ENCODE measurements at places on chromosomes 11 and 22.

DNA sequence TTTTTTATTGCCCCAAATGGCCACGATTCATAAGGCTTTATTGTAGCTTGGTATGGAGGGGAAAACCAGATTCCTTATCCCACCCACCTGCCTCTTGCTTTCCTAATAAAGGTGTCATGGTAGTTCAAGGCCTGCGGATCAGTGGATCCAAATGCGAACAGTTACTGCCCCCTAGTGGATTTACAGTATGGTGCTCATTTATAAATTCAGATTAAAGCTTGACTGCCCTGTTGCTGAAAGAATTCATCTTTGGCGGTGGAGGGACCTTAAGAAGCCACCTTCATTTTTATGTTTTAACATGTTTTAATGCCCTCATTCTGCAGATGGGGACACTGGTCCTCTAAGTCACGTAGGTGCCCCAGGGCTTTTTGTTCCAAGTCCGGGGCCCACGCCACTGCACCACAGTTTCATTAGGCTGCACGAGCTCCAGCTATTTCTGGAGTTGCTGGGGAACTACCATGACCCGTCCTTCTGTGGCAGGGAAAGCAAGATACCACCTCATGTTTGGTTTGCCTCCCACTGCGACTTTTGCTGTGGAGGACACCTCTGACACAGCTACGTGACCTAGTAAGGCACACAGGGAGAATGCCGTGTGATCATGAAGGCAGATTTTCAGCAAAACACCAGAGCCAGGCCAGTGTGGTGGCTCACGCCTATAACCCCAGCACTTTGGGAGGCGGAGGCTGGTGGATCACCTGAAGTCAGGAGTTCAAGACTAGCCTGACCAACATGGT lies 15.6 kb upstream of the INCENP start:
- DNase-seq = peak; percentile 23

GRCh38 chr11:17816232-17816931 lies 81.8 kb downstream of the KCNC1 start:
- DNase-seq = no peak

GRCh38 chr22:42644422-42645340 lies 4.3 kb upstream of the ATP5MGL start:
- no peak for DNase-seq

DNA sequence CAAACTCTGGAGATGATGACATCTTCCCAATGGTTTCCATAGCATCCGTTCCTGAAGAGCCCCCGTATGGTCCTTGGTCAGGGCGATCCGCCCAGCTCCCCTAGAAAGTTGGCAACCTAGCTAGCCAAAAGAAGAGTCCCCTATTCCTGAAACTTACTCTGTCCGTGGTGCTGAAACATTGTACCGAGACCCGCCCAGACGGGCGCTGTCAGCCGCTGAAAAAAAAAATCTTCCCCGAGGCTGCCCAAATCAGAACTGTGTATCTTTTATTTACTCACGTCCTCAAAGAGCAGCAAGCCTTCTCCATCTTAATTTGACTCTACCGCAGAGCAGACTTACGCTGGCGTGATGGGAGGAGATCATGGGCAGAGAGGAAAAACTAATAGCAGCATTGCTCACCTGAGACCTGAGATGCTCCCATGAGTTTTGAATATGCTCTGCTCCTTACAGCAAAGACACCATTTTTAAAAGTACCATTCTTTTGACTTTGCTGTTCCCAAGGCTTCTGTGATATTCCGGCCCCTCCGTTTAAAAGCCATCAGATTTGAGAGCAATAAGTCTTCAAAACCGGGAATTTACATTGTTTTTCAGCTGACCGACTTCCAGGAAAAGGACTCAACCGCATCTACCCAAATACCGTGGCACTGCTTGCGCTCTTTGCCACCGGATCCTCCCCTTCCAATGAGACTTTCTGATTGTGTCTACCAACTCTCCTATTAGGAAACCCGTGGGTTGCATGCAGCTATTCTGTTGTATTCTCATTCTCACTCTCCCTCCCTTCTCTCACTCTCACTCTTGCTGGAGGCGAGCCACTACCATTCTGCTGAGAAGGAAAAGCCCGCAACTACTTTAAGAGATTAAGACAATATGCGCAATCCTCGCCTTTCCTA lies at the start of gene SLC17A6:
SLC17A6 (plus strand) TSS at position 786 of the 890 bp plus-strand sequence. CDS start 153 bp downstream, outside the sequence.
- peak; percentile 3 for DNase-seq

GRCh38 chr11:73542175-73542574 lies 55.7 kb downstream of the FAM168A start:
- no peak for DNase-seq

DNA sequence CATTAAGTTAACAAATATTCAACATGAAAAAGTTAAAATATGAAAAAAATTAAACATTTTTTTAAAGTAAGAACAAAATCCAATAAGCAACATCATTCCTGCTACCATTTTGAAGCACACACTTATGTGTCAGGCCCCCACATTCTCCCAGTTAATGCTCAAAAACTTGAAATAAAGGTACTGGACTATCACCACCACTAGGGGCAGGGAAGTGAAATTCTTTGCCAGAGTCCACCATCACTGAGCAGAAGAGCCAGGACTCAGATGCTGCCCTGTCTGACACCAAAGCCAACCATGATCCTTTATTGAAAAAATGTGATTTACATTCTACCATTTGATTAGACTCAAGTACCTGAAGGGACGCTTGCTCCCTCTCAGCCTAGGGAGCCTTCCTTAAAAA lies 39.1 kb downstream of the PITPNB start:
- no peak for DNase-seq

- DNase-seq = no peak
Measured at GRCh38 chr11:33742249-33742851, 6.1 kb upstream of the CD59 start.

DNA sequence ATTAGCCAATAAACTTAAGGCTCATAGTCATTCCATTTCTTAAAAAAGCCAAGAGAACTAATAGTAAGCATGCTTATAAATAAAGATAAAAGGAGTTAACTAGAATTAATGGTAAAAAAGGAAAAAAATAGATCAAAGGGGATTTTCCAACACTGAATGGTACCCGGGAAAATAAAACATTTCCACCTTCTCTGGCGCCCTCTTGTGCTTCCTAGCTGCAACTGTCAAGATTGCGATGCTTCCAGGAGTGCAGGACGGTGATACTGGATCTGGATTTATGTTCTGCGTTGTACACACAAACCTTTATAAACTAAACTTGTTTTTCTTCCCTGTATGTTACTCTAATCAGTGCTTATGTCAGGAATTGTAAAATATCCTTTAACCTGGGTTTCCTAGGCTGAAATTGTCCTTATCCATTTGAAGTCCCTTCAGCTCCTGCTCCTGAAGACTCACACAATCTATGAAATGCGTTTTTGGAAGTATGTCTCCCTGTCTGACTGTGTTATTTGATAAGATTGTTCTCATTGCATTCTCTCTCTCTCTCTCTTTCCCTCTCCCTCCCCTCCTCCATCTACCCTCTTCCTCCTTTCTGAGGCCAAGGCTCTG lies 9.6 kb upstream of the HTATIP2 start:
- no peak for DNase-seq

DNA sequence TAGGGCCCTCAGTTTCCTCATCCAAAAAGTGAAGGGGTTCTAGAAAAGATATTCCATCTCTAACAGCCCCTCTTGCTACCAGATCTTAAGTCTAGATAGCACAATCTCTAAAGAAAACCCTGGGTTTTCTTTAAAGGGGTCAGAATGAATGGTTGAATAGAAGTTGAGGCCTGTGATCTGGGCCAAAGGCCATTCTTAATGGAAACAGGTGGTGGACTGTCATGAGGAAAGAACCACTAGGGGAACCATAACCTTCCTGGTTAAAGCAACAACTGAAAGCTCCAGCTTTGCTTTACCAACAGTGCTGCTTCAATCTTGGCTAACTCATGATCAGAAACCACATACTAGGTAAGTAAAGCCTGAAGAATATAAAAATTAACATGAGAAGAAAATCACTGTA lies 1.8 kb downstream of the CELF1 start:
- DNase-seq = no peak

DNA sequence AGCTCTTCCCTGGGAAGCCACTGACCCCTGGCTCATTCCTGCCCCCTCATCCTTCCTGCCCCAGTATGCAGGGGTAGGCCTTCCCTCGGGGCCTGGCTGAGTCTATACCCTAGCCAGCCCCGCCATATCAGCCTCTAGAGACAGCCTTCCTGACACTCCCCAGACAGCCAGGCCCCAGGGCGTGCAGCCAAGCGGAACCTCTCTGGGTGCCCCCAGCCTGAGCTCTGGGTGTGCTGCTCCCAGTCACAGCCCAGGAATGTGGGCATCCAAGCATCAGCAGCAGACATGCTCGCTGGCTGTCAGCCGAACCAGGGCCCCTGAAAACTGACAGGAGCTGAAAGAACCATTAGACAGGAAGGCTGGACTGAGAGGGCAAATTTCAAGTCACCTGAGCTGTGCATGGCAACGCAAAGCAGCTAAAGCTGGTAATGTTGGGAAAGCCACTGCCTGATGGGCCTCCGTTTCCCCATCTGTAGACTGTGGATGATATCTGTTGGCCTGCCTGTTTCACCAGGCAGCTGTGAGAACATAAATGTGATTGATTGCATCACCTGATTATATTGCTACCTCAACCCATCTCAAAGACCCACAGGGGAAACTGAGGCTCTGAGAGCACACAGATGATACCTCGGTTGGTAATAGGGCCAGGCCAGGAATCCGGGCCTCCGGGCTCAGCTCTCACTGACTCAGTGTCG lies 93.2 kb downstream of the LRRC32 start:
- peak; percentile 79 for DNase-seq

GRCh38 chr11:11660363-11660740 lies 38.5 kb upstream of the GALNT18 start:
- no peak for DNase-seq

DNA sequence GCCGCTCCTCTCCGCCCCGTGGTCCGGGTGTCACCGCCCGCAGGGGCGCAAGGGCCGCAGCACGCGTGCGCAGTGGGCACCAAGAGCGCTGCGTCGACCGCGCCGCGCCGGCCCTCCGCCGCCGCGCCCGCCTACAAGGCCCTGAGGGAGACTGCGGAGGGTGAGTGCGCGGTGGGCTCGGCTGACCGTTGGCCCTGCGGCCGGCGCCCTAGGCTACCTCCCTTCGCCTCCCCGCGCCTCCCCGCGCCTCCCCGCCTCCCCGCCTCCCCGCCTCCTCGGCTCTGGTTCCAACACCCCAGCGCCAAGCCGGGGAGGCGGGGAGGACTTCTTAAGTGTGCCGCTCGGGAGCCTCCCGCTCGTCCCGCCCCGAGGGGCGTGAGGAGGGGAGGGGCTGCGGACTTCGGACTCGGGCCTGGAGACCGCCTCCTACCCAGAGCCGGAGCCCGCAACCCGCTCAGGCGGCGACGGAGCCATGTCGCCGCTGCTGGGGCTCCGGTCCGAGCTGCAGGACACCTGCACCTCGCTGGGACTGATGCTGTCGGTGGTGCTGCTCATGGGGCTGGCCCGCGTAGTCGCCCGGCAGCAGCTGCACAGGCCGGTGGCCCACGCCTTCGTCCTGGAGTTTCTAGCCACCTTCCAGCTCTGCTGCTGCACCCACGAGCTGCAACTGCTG lies at the start of gene AQP11:
AQP11 (plus strand) TSS at position 433 of the 673 bp plus-strand sequence; CDS start at position 473, 40 bp downstream.
- DNase-seq = peak; percentile 60

- no peak for DNase-seq
Measured at GRCh38 chr11:6319001-6319703, 1.1 kb downstream of the CAVIN3 start.

DNA sequence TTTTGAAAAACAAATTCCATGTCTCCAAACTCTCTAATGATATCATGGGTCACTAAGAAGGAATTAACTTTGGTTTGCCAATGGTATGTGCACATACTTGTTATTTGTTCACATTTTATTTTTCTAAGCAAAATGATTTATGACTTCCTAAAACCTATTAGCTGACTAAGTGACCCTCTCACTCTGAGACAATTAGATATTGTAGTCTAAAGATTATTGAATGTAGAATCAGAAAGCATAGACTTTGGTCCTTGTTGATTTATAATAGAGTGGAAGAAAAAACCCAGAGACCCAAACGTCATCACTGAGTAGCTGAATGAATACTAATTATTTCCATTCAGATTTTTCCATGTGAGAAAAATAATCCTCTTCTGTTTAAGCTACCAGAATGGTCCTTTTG lies 243.5 kb upstream of the ANO3 start:
- no peak for DNase-seq

GRCh38 chr22:35337932-35338331 lies 38.2 kb downstream of the TOM1 start:
- no peak for DNase-seq

DNA sequence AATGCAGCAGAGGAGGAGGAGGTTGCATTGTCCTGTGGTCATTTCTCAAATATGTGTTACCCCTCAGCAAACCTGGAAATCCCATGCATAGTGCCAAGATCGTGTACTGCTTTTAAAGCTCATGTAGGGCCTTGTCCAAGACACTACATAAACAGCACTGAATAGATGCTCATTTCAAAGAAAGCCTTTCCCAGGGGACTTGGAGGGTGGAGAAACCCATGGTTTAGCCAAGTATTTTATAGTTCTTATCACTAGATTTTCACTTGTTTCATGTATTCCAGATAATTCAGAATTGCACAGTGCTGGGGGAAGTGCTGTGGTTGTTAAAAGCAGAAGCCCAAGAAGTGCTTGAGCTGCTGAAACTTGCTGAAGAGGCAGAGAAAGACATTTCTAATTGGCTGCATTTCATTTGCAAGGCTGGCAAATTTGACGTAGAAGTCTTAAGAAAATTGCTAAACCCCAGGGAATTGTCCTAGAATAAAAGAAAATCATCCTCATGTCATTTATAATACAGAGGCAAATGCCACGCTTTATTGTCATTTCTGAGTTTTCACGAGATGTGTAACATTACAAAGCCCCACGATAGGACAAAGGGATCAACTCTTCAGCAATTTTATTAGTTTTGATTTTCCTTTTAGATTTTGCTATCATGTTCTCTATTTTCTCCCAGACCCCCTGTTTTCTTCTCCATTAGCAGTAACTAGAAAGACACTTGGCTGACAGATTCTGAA lies 20.1 kb downstream of the CSRP3 start:
- no peak for DNase-seq

- DNase-seq = peak; percentile 53
Measured at GRCh38 chr11:102010776-102011494, 36.3 kb upstream of the CFAP300 start.

GRCh38 chr22:19519041-19519926 lies 4.9 kb downstream of the CLDN5 start:
- DNase-seq = no peak

GRCh38 chr22:37925767-37926166 lies 19.7 kb downstream of the MICALL1 start:
- DNase-seq = no peak

DNA sequence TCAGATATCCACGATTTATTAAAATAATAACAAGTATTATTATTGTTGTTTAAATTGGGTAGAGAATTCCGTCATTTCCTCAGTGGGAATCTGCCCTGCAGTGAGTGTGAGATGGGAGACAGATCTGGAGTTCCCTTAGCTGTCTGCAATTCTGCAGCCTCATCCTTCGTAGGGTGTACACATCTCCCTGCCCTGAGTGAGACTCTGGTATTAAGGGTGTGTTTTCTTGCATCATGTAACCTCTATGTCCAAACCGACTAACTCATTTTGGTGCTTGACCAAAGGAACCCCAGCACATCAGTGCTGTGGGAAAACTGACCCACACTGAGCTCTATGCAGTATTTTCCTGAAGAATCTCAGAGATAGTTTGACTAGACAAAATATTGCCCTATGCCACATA lies 157.6 kb downstream of the LDLRAD3 start:
- no peak for DNase-seq

GRCh38 chr11:131796089-131796488 lies 425.7 kb downstream of the NTM start:
- no peak for DNase-seq

- no peak for DNase-seq
Measured at GRCh38 chr11:57496109-57496820, 19.2 kb downstream of the SLC43A1 start.

All from amniotic stem cell (primary cell).